ENCODE measurements at places on chromosomes 2 and 18.

- DNase-seq: no peak
Measured at GRCh38 chr2:230205721-230206120, 14.1 kb downstream of the SP110 start.

DNA sequence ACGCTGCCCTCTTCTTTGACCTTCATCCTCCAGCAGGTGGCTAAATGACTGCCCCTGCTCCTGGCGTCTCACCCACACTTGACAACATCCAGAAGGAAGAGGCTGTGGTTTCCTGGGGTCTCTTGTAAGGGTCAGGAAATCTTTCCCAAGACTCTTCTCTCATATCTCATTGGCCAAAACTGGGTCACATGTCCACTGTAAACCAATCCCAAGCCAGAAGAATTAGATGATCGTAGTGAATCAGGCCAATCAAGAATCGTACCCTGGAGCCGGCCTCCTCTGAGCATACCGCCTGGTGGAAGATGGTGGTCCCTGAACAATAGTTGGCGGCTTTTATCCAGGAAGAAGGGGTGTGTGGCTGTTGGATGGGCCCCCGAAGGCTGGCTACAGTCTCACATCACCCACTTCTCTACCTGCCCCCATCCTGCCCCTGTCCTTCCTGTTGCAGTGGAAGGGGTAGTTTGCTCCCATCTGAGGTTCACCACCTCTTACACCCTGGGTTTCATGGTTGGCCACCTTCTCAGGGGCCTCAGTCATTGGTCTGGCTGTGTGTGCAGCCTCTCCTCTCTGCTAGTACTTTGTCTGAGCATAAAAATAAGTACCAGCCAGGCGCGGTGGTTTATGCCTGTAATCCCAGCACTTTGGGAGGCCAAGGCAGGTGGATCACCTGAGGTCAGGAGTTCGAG, 3.8 kb downstream of the SAG start:
- no peak for DNase-seq

GRCh38 chr2:212451786-212452231, 86.8 kb downstream of the ERBB4 start:
- DNase-seq: peak; percentile 30

DNA sequence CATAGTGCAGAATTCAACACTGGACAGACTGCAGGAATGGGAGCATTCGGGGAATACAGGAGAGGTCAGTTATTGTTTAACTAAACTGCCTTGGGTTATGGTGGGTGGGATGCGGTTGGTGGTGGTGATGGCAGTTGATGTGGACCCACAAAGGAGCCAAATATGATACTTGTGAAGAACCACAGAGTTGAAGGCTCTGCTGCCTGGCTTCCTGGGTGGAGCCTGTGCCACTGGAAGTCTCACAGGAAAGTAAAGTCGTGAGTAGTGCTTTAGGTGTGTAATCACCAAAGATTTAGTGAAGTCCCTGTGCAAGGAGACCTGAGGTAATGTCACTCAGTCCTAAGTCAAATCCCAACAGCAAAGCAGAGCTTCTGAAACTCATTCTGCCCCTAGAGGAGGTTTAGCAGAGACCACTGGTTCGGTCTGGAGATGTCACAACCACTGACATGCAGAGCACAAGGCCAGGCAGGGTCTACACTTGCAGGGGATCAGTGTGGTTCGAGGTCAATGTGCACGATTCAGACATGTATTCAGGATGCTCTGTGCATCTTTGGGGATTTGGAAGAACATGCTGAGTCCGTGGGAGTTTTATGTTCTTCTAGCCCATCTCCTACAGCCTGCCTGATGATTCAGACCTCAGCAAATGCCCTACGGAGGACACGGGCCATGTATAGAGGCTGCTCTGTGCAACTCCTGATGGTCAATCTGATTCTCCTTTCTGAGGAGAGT, 1150.9 kb downstream of the RPIA start:
- DNase-seq: no peak

GRCh38 chr2:146295080-146295670, 1549.7 kb upstream of the ACVR2A start:
- DNase-seq: peak; percentile 1

GRCh38 chr18:78292618-78293380, 686.8 kb upstream of the SALL3 start:
- no peak for DNase-seq

- peak; percentile 34 for DNase-seq
Measured at GRCh38 chr18:44130376-44130942, 550.2 kb upstream of the SETBP1 start.

DNA sequence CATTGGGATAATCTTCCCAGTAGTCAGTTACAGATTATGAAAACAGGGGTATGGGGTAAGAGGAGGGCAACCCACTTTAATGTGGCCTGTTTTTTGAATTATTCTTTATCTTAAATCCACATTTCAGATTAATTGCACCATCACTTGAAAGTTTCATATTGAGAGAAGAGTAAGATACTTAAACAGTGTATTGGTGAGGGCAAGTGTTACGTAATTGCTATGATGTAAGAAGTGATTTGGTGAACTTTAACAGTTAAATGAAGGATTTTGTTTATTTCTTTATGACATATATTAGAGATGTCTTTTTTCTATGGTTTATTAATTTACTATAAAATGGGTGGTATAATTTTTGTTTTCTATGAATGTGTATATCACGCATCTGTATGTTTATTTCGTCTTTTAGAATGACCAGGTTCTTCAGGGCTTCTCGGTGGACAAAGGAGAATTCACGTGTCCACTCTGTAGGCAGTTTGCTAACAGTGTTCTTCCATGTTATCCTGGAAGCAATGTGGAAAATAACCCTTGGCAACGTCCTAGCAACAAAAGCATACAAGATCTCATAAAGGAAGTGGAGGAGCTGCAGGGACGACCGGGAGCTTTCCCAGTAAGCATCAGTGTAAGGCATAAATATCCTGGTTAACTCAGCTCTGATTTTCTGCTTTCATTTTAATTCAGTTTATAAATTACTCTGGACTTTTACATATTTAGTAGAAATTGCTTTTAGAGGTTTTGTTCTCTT, 171.2 kb upstream of the MYO3B start:
- no peak for DNase-seq

- no peak for DNase-seq
Measured at GRCh38 chr18:75201282-75202270, 7.4 kb downstream of the PTGR3 start.

- DNase-seq: no peak
Measured at GRCh38 chr2:210798180-210798579, 241.8 kb downstream of the CPS1 start.
